Putamen (tissue), 1 donor: ENCODE measurements at places on chromosomes 11 and 22.

- no peak for DNase-seq
These were observed 14.8 kb downstream of the PLAAT3 start for GRCh38 chr11:63599211-63600122.

DNA sequence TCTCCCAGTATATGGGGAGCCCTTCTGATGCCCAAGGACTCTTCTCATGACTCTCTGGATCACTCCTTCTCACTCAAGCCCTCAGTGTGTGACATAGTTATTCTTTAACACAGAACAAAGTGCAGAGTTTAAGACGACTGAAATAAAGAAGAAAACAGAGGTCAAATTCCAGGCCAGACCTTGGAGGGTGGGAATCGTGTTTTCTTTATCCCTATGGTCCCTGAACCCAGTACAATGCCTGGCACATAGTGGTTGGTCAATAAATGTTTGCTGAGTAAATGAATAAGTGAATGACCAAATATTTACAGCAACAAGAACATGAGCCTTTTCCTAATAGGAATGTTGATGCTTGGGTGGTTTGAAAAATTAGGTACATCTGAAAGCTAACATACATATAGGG lies 28.8 kb downstream of the VSTM5 start:
- no peak for DNase-seq

DNA sequence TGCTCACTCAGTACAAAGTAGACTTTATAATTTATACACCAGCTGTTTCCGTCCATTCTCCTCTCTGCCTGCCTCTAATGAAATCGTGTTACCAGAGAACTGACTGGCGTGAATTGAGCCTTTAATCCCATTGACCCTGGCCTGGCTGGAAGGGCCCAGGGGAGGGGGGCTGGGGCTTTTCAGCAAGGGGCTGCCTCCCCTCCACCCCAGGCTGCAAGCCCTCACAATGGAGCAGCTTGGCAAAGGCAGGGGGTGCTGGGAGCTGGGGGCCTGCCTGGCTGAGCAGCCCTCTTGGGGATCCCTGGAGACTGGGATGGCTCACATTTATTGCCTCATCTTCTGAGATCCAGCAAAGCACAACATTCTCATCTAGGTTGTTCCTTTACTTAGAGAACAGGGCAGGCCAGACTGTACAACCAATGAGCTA lies 25.8 kb upstream of the LMO1 start:
- DNase-seq: no peak

DNA sequence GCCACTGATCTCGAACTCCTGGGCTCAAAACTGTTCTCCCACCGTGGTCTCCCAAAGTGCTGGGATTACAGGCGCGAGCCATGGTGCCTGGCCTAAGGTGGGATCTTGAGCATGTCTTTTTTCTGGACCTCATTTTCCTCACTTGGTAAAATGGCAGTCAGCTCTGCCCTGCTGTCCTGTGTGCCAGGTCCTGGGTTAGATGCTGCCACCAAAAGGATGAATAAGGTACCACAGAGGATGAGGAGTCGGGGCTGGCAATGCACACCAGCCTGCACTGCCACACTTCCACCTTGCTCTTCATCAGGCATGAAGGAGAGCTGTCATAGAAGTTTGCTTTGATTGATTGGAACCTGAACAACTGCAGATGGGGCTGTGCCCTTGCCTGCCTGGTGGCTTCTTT lies 32.3 kb downstream of the ACO2 start:
- no peak for DNase-seq

DNA sequence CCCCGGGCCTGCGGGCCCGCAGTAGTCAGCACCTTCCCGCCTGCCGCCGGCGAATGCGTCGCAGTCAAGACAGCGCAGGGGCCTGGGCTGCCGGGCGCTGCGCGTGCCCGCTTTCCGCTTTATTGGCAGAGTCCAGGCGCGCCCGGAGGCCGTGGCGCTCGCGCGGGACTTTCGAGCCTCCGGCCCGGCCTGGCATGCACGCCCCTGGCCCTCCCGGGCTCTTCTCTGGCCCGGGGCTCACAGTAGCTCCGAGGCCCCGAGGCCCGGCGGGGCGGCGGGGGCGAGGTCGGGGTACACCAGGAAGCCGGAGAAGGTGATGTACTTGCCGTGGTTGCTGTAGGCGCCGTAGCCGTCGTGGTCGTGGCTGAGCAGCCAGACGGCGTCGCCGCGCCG lies 3.1 kb downstream of the FAM180B start:
- DNase-seq: no peak

- DNase-seq: no peak
These were observed 49.9 kb upstream of the SOX6 start for GRCh38 chr11:16406226-16406625.

DNA sequence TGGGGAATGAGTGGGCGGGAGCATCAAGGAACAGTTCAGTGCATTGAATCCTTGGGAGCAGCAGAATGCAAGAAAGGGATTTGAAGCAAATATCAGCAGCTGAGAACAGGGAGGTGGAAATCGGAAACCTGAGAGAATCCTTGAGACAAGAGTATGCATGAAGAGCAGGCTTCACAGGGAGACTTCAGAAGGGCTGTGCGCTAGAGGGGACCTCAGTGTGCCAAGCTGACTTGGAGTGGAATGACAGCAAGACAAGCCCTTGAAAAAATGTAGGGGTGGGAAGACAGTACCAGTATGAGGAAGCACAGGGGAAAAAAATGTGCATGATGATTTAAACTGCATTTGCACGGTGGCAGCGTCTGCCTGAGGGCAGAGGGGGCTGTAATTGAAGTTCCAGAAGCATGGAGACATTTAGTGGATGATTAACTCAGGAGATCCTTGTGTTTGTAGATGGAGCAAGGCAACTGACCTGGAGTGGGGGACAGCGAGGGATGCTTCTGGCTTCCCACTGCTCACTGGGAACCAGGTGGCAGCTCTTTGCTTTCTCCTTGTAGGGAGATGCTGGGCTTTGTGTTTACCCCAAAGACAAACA lies 204.9 kb upstream of the PLET1 start:
- no peak for DNase-seq

DNA sequence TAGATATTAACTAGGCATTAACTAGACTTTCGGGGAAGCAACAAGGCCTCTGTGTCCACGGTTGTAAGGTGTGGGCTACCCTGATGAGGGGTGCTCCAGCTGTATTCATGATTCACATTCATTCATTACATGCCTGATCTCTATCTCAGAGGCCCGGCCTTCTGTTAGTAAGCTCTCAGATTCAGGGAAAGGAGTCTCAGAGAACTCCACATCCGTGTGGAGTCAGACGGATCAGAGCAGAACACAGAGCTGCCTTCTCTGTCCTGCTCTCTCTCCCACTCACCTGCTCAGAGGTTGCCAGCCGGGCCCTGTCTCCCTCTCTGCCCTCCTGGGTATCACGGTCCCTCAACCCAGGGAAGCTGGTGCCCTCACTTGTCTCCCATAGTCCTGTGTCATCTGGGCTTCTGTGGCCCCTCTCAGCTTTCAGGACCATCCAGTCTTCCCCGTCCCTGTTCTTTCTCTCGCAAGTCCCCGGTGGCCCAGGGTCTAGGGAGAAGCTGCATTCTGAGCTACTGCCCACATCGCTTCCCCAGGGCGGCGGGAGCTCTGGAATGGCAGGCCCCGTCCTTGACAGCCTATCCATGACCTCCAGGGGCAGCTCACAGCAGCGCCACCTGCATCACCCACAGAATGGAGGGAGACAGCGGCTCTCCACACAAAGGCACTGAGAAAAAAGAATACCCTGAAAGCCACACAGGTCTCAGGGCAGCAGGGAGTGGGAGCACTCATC lies 4.3 kb downstream of the TP53AIP1 start:
- no peak for DNase-seq

DNA sequence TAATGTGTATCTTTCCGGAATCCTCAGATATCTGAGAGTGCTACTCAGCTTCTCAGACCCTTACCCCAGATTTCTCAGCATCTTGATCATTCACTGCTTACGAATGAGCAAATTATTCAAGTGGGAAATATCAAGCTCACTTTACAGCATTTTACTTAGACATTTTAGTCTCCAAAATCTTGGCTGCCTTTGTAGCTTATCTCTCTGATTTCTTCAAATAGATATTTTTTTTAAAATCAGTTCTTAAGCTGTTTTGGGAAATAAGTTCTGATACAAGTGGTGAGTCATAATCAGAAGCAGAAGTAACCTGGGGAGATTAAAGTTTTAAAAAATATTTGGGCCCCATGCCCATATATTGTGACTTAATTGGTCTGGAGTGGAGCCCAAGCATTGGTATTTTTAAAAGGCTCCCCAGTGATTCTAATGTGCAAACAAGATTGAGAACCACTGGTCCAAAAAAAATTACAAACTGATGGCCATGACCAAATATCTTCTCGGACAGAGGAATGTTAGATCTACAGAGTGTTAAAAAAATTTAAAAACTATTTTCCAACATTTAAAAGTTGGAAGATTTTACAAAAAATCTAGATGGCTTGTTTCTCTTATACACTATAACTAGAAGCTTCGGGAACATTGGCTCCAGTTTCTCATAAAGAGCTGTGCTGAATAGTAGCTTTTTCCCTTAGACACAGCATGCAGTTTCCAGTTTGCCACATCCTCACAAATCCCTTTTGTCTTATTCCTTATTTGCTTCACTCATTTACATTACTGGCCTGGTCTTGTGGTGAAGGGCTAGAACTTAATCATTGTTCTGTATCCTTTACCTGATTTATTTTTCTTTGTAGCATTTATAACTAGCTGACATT lies 87.8 kb upstream of the BMAL1 start:
- DNase-seq: no peak

GRCh38 chr22:39514373-39514973 lies 5.9 kb upstream of the ATF4 start:
- DNase-seq: no peak

DNA sequence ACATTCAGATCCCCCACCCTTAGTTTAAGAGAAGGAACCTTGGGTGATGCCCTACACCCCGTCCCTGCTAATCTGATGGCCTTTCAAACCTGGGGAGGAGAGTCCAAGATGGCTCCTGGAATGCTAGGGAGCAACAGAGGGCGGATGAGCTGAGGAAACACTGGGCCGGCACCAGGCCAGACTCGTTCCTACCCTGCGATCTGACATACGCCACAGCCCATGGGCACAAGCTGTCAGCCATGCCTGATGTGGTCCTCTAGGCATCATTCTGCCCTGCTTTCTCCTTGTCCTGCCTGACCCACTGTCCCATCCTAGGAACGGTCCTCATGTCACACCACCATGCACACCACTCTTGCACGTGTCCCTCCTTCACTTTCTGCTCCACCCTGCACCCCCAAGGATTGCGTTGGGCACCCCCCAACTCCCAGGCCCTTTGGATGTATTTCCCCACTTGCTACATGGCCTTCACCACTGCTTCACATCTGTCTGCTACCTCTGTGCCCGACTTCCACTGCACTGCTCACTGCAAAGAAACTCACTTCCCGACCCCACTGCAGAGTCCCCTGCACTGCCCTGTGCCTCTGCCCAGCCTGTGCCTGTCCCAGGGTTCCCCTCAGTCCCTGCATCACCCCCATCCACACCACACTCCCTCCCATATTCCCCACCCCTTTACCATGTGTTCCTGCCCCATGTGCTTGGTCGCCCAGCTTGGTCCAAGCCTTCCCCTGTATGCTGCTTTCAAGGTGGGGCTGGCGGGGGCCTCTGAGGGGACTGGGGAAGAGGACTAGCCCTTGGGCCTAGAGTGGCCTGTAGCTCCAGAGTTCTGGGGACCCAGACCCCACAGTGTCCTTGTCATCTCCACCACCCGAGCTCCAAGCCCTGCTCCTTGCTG lies 29.2 kb downstream of the USP35 start:
- no peak for DNase-seq

DNA sequence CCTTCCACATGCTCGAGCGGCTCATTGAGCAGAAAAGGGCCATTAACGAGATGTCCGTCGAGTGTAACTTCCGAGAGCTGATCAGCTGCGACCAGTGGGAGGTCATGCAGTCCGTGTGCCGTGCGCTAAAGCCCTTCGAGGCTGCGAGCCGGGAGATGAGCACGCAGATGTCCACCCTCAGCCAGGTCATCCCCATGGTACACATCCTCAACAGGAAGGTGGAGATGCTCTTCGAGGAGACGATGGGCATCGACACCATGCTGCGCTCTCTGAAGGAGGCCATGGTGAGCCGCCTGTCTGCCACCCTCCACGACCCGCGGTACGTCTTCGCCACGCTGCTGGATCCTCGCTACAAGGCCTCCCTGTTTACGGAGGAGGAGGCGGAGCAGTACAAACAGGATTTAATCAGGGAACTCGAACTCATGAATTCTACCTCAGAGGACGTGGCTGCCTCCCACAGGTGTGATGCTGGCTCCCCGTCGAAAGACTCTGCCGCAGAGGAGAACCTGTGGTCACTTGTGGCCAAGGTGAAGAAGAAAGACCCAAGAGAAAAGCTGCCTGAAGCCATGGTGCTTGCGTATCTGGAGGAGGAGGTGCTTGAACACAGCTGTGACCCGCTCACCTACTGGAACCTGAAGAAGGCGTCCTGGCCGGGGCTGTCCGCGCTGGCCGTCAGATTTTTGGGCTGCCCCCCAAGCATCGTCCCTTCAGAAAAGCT lies 31.7 kb downstream of the ALG12 start:
- no peak for DNase-seq

GRCh38 chr11:75547617-75548058 lies 14.4 kb upstream of the SERPINH1 start:
- DNase-seq: no peak

DNA sequence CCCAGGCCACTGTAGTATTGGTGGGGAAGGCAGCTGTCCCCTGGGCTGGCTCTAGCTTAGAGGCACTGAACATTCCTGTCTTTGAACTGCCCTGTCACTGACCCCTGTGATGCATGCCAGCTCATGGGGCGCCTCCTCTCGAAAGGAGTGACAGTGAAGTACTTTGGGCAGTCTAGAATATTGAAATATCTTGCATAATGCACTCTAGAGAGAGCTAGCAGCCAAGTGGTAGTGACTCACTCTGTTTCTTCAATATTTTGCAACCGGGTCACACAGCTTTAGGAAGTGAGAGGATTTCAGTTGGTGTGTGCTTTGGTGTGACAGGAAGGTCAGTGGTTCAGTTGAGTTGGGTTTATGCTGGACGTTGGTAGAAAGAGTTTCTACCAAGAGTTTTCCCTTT lies 35.5 kb upstream of the ST14 start:
- DNase-seq: no peak

- peak; percentile 81 for DNase-seq
These were observed 44.4 kb upstream of the CLMP start for GRCh38 chr11:123239191-123240150.

DNA sequence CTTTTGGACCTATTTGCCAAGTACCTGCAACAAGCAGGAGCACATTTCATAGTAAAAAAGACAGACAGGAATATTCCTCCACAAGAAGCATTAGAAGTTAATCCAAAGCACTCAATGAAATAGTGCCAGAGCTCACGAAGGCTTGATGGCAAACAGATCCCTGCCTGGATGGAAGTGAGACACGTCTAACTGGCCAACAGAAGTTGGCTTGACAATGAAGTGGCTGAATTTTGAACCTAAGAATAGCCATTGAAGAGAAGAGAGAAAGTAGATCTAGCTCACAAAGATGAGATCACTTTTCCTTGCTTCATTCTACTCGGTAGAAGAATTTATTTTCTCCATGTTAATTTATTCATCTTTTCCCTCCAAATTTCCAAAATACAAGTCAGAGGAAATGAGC lies 30.6 kb upstream of the APOA1 start:
- DNase-seq: no peak

GRCh38 chr11:13728076-13728475 lies 59.6 kb downstream of the FAR1 start:
- DNase-seq: no peak

GRCh38 chr11:65355013-65355775 lies 643 bp downstream of the TIGD3 start:
- no peak for DNase-seq
